ENCODE measurements at places on chromosomes 13 and 19. TPM values are rescaled to one million over a fixed set of nuclear protein-coding genes. Genes with fewer than 3 reads are reported as not detected.

The CATSPERD gene
- polyA plus RNA-seq = not detected

The KCNRG gene
- polyA plus RNA-seq = not detected

The SLC15A1 gene
- polyA plus RNA-seq = not detected

The LGALS7 gene
- polyA plus RNA-seq = not detected

The PDE4C gene
- not detected for polyA plus RNA-seq
